ENCODE measurements at places on chromosomes 4 and X.

GRCh38 chrX:30892591-30892990 lies 3.5 kb upstream of the TAB3 start:
- DNase-seq: no peak

- no peak for DNase-seq
Observed at GRCh38 chr4:25021216-25021615, 9.5 kb downstream of the LGI2 start.

DNA sequence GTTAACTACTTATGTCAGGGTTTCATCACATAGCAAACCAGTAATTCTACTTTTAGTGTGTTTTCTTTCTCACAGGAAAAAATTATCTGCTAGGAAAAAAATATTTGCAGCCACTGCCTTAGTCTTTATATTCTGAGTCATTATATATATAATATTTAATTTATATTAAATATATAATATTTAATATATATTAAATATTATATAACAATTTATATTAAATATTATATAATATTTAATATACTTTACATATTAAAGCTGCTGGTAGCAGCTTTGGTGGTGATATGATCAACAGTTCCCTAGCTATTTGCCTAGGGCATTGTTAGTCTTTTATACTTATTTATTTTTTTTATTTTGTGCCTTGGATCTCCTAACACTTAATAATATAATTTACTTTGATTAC lies 381.6 kb downstream of the STIM2 start:
- DNase-seq: no peak

DNA sequence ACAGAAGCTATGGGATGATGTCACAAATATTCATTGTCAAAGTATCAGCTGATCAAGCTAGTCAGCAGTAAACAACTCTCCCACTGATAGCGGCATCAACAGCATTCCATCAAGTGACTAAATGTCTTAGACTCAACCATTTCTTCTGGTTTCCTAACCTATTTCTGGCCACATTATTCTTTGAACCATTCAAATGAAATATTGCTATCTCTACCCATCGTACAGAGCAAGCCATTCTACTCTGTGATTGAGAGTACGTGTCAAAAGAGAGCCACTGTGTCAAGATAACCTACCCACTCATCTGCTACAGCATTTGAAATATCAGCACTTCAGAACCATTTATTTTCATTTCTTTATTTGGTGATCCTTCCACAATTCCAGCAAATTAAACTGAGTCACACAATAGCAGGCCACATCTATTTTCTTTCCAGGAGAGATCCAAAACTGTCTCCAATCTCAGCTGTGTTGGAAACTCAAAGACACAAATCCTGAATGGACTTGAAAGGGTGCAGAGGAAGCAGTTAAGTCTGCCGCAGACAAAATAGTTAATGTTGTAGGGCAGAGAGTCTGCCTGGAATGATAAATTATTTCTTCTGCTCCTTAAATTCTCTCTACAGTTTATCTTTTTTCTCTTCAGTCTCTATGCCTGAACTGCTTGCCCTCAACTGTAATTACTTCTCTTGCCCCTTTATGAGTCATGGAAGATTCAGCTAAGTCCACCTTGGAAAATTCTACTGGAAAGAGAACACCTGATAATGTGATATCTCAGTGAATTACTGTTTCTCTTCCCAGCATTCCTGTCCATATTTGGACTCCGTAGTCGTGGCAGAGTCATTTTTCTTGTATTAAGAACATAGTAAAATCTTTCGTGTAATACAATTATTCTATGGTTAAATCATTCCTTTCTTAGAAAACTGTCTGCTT lies 364.8 kb downstream of the PDGFC start:
- no peak for DNase-seq

DNA sequence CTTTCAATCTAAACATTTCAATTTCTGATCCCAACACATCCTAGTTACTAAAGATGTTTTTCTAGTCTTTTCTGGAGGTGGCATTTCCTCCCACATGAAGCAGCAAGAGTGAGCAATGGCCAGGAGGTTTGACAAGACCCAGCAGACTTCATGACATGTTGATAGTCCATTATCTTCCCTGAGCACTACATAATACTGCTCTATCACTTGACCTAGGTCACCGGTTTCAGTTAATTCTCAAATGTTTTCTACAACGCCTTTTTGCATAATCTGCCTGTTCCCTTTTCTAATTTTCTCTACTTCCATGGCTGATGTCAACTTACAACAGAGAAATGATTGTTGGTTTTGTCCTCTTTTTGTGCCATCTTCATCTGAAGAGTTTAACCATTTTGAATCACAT lies 62.0 kb upstream of the GPRIN3 start:
- no peak for DNase-seq

DNA sequence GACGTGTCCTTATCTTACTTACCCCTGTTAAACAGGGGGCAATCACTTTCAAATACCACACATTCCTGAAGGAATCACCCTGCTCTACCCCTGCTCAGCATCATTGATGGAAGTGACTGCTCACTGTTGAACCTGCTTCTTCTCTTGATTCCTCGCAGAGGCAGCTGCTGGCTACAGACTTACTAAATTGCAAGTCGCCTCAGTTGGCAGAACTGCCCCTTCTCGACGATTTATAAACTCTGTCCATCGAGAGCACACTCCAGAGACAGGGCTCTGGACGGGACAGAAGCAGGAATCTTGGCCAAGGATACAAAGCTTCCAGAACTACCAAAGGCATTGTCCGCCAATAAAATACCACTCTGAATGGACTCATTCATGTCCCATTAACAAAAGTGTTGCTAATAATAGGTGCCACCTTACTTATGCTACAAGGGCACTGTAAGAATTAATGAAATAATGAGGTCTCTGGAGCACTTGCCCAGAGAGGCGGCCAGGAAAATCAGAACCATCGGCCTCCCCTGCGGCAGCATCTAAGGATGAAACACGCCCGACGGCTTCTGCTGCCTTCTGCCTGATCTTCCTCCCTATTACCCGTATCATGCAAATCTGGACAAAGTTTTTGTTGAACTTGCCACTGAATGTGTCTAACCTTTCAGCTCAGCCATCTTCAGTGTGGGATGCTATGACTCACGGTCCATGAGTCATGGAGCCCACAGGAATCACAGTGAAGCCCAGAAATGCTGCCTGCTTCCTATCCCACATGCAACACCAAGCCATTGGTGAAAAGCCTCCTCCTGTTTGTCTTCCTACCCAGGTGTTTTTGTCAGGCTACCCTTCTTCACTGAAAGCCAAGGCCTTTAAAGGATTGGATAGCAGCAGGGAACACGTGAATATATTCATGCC lies 164.9 kb downstream of the MAML3 start:
- peak; percentile 40 for DNase-seq
